ENCODE measurements at places on chromosomes 5 and 9.

DNA sequence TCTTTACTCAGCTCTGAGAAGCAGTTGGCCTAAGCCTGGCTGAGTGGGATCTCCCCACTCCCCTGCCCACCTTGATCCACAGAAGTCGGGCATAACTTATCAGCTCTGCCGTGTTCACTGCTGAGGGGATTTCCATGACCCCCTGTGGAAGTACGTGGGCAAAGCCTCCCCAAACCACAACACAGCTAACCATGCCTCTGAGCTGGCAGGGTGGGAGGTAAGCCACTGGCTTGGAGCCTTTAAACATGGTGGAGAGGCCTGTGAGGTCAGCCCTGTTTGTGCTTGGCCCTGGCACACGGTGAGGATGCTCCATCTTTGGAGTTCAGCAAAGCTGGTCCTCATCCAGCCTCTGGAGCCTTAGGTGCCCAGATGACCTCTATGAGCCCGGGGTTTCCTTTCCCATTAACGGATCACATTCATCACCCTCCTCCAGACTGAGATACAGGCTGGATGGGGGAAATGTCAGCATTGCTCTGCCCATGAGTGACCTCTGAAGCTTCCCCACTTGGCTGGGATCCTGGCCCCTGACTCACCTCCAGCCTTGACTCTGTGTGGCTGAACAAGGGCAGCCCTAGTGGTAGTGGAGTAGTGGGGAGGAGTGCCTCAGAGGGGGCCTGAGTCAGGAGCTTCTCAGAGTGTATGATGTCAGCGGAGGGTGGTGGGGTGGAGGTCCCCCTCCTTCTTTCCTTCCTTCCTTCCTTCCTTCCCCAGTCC lies 6.2 kb downstream of the PDLIM4 start:
- DNase-seq = no peak

GRCh38 chr9:15982182-15982581 lies 429.3 kb downstream of the CCDC171 start:
- DNase-seq = no peak

DNA sequence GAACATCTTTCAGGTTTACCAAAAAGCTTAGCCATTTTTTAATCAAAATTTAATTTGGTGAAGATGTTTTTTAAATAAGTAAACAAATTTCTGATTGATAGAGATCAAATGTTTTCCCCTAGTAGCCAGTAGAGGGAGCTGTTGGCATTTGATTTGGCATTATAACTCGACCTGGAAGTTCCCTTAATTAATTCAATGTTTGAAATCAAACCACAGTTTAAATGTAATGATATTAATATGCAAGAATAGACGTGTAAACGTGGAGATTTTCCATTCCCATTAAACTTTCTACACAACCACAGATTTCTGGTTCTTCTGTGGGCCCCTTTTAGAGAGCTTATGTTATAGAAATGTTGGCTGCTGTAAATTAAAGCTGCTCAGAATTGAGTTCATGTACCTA lies 148.1 kb upstream of the MPDZ start:
- DNase-seq = no peak

DNA sequence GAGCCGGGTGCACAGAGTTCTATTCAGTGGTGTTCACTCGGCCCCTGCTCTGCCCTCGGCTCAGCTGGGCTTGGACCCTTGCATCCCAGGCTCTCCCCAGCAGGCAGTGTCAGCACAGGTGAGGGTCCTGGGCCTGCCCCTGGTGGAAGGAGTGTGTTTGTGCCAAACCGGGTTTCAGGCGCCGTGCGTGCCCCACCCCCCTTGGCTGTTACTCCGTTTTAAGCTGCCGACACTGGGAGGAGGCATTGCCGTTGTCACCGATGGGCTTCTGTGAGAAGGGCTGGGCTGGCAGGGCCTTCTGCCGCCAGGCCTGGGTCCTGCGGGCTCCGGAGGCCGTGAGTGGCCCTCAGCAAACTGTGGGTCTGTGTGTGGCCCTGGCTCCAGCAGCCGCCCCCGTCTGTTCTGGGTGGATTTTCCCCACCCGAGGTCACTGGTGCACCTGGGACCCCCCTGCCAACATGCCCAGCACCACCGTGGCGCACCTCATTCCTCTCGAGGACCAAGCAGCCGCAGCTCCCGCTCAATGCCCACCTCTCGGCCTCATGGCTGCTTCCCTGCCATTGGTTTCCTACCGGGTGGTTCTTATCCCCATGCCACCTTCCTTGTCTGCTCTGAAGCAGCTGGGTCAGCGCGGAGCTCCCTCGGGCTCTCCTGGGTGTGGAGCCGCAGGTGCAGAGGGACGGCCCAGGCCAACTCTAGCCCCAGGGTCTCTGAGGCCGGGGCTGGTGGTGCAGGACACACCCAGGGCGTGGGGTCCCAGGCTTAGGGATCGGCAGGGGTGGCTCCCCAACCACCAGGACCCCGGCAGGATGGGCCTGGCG lies 44.3 kb upstream of the EXOC3 start:
- no peak for DNase-seq

Data from activated CD8-positive, alpha-beta memory T cell treated with anti-CD3 and anti-CD28 coated beads for 4 hours (primary cell).